ENCODE measurements at places on chromosomes 3 and 15.

- DNase-seq, result no peak
Observed at GRCh38 chr15:23561914-23562313, 3.6 kb upstream of the MKRN3 start.

DNA sequence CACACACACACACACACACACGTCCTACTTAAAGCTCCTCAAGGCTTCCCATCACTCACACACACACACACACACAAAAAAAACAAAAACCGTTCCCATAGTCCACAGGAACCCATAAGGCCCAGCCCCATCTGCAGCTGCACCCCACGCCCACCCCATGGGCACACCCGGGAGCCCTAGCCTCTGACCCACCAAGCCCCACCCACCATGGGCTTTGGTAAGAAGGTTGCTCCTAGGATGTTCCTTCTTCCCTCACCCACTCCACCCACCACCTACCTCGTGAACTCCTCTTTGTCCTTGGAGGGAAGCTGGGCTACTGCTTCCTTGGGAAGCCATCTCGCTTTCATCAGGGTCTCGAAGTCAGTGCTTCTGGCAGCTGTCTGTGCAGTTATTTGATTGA lies 115.1 kb downstream of the TPRA1 start:
- no peak for DNase-seq

DNA sequence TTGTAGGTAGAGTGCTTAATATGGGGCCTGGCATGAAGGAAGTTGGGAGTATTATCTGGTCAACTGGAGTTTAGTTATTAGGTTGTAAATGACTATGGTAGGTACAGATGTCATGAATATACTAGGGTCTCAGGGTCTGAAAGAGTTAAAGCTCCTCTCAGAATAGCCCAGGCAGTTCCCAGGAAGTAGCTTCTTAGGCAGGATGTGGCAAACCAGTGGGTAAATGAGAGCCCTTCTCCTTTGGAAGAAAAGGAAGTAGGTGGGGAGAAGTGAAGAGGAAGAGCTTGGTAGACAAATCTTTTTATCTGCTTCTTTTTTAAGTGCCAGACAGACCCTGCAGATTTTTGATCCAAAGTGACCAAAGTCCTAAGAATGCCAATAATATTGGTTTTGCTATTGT lies 24.5 kb downstream of the MAP2K1 start:
- DNase-seq, result no peak

DNA sequence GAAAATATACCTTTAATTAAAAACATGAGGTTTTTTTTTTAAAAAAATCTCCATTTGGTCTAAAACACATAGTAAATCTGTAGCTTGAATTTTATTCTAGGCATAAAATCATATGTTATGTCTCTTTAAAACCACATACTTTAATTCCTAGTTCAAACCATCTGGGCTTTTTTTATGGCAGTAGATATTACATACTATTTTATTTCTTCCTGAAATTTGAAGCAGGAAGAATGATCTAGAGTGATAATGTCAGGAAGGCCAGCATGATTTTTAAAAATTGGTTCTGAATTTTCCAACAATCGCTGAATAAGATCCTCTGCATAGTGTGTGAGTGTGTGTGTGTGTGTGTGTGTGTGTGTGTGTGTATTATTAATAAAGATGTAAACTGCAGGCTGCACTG lies 420.3 kb downstream of the NAALADL2 start:
- no peak for DNase-seq

DNA sequence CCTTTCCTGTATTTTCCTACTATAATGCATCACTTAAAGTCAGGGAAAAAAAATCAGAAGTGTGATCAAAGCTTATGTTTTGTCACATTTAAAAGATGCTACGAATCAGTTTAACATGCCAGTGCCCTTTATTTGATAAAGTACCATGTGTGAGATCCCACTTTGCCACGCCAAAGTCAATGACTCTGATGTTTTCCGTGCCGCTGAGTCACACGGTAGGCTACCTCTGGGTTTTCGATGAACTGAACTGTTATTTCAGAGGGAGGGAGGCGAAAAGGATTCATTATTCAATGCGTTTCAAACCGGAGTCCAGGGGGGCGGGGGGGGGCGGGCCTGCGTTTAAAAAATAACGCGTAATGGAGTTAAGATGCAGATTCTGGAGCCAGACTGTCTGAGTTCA lies 203.0 kb downstream of the ABHD5 start:
- no peak for DNase-seq

DNA sequence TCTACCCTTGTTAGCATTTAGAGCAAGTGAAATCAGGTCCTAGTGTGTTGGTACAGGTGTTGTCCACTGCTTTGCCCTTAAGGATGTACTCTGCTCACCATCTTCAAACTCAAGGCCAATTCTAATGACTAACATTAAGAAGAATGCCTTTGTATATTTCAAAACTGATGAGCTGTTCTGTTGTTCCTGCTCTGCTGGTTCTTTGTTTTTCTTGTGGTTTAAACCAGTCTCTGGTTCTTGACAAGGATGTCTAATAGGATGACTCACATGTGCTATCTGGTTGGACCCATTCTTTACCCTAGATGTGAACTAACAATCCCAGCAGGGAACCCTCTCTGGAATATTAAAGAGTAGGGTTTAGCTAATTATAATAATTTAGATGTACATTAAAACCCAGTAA lies 17.3 kb downstream of the ABHD5 start:
- no peak for DNase-seq

GRCh38 chr15:61169904-61170695 lies 59.0 kb downstream of the RORA start:
- no peak for DNase-seq

DNA sequence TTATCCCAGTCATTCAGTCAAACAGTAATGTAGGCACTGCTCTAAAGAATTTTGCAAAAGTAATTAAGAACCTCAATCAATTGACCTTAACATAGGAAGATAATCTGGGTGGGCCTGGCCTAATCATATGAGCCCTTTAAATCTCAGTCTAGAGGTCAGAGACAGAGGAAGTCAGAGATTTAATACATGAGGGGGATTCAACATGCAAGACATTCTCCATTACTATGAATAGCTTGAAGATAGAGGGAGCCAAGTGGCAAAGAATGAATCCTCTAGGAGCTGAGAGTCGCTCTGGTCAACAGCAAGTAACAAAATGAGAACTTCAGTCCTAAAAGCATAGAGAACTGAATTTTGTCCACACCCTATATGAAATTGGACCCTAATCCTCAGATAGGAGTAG lies 39.0 kb upstream of the MBNL1 start:
- no peak for DNase-seq

GRCh38 chr3:59101231-59101736 lies 51.5 kb upstream of the CFAP20DC start:
- no peak for DNase-seq

DNA sequence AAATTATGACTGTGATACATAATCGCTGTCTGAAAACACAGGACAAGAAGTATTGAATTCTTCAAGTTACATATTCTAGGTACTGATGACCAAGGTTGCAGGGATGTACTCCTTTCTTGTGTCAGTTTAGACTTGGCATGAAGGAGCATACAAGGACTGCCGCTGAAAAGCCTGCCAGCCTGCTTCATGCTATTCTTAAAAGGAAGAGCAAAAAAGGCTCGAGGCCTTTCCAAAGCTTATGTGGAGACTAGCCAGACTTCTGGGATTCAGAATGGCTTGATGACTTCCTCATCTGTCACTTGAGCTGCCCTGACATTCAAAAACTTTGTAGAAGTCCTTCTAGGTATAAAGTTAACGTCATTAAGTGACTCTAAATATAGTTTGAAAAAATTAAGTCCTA lies 92.0 kb downstream of the CADM2 start:
- DNase-seq, result no peak

DNA sequence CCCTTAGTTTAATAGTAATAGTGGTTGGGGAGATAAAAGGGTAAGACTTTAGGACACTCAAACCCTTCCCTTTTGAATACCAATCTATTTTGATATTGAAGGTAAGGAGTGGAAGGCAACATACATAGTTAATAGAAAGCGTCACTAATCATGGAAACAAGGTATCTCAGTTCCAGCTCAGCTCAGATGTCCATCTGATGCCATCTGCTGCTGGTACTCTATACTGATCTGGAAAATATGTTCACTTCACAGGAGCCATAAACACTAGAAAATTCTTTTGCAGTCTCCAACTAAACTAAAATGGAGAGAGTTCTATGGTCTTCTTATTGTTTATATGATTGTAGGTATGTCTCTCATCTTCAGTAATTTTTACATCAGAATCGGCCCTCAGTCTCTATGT lies 1777.1 kb downstream of the OTOL1 start:
- DNase-seq, result no peak

DNA sequence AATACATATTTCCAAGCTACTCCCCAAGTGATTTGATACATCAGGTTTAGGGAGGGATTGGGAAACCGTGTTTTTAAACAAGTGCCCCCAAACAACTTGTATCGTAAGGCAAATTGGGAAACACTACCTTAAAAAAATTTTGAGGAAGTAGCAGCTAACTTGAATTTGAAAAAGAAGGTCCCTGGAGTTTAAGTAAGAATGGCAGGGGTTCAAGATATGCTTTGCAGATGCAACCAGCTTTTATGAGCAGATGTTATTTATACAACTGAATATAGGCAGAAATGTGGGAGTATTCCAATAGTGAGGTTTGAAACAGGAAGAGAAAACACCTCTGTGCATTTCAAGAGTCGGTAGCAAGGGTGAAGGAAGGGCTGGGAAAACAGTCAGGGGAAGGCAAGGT lies 139.6 kb downstream of the IL20RB start:
- DNase-seq, result no peak

DNA sequence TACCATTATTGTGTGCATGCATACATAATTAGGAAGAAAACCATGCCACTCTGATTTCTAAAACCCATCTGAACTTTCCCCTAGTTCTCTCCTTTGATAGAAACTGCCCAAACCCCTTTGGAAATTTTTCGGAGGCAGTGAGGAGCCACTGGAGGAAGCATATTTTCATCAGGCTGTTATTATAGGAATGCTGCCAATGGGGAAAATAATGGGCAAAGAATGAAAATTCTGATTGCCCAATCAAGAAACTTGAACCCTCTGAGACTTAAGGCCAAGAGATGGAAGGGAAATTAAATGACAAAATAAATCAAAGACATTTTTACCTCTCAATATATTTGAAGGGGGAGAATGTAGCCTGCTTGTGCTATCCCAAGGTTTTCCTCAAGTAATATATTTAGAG lies 376.0 kb upstream of the PDZRN3 start:
- DNase-seq, result no peak

- DNase-seq, result no peak
Observed at GRCh38 chr3:102176333-102177050, 258.3 kb upstream of the ZPLD1 start.

DNA sequence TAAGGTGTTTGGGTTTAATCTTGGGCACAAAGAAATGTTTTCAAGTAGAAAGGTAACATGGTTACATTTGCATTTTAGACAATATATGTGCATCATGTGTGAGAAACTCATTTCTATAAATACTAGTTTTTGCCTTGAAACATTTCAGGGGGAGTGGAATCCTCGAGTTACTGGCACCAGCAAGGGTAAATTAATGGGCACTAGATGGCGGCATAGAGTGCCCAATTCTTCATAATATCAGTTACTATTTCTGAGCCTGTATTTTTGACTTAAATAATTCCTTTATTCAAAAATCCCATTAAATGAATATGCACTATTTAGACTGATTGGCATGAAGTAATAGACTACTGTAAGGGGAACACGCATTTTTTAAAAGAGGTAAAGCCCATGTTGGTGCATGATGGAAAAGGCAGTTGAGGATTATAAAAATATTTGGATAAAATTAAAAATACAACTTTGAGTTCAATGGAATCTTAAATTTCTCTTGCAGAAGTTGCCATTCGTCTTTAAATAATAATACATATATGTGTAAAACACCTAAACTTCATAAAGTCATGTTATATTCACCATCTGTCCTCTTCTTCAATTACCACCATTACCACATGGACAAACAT lies 106.3 kb downstream of the ZBTB20 start:
- no peak for DNase-seq

GRCh38 chr3:112813723-112814171 lies 32.9 kb downstream of the CD200R1L start:
- no peak for DNase-seq

DNA sequence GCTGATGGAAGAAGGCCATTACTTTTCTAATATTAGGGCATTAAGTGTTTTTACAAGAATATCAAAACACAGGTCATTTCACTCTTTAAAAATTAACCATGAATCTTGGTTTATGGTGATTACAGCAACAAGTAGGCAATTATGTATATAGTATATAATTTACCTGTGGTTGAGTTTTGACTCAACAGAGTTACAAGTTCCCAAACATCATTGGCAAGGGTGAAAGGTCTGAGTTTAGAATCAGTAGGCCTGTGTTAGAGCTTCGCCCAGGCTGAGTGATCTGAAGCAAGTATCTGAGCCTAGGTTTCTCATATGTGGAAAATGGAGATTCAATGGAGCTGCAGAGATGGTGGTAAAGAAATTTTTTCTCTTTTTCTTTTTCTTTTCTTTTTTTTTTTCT lies 25.1 kb upstream of the LPP start:
- DNase-seq, result no peak

- DNase-seq, result no peak
Observed at GRCh38 chr3:10546181-10546624, 40.8 kb upstream of the ATP2B2 start.

DNA sequence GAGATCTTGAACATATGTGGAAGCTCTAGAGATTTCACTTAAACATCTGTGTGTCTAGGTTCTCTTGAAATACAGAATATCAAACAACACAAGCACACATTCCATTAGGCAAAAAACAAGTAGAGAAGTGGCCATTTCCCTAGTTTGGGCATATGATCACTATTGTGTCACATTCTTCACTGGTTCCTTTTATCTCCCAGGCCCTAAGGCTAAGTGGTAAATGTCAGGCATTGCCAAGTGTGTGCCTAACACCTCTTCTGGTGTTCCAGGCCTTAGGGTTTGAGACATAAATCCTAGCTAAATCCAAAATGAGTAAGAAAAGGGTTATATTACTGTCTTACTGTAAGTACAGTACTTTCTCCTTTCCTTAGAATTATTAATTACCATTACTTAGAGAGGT lies 880.1 kb downstream of the PDCD6IP start:
- DNase-seq, result no peak

GRCh38 chr3:108092501-108092900 lies 1.7 kb upstream of the CD47 start:
- no peak for DNase-seq

GRCh38 chr3:5296362-5296761 lies 108.9 kb downstream of the EDEM1 start:
- DNase-seq, result no peak

GRCh38 chr15:77855871-77856270 lies 221.6 kb downstream of the TBC1D2B start:
- DNase-seq, result no peak

GRCh38 chr3:13141183-13141582 lies 68.0 kb upstream of the IQSEC1 start:
- DNase-seq, result no peak

DNA sequence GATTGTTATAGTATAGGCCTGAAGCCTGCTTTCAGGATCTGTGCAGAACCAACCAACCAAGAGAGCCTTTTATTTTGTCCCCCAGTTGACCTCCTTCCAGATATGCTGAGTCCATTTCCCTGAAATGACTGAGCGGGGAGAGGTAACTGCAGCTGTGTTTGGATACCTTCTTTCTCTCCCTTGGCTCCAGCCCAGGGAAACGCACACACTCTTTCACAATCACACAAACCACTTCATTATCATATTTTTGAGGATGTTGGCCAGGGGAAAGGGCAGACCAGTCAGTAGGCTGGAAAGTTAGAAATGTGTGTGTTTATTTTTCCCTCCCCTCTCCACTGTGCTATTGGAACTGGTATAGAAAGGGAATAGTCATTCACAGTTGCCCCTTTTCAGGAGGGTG lies 417.7 kb upstream of the TBL1XR1 start:
- DNase-seq, result no peak

- DNase-seq, result no peak
Observed at GRCh38 chr15:77630056-77630455, 2.7 kb downstream of the LINGO1 start.

- no peak for DNase-seq
Observed at GRCh38 chr15:72866866-72867616, 83.5 kb upstream of the ADPGK start.

Measured in progenitor cell of endocrine pancreas (in vitro differentiated cells).